CD4-positive, alpha-beta T cell treated with Interleukin-12 subunit alpha and Interleukin-12 subunit beta, for 1 hour (primary cell): ENCODE measurements at places on chromosomes 7 and 10.

DNA sequence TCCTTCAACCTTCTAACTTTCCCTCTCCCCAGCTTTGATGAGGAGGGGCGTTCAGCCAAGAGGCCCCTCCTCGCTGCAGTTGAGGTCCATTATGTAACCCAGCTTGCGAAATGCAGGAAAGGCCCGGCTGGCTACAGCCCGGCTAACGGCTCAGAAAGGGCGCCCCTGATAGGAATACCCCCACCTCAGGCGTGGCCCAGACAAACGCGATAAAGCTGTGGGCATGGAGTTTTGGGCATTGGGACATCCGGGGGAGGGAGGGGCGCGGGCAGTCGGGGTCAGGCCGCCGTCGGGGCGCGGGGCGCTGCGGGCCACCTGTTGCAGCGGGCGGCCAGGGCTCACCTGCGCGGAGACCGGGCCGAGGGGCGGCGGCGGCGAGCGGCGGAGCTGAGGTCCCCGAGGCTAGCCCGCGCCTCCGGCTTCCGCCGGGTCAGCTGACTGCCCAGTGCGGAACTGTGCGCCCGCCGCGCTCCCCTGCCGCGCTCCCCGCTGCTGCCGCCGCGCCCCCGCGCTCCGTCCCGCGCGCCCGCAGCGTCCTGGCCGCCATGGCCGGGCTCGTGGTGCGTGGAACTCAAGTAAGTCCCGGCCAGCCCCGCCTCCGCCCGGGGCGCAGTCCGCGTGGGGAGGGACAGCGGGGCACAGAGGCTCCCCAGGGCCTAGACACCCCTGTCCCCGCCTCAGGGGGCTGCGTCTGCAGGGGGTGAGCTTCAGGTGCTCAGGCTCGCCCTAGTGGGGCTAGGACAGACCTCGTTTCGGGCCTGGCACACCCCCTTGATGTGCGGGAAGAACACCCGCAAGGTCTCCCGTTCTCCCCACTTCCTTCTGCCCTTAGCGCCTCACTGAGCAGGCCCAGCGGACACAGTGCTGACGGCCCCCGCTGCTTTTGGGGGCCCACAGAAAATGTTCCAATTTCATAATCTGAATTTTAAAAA lies at the start of gene LRMDA:
Gene LRMDA, plus strand, starts transcription at position 445 of the 932 bp plus-strand sequence.
- no peak for DNase-seq

DNA sequence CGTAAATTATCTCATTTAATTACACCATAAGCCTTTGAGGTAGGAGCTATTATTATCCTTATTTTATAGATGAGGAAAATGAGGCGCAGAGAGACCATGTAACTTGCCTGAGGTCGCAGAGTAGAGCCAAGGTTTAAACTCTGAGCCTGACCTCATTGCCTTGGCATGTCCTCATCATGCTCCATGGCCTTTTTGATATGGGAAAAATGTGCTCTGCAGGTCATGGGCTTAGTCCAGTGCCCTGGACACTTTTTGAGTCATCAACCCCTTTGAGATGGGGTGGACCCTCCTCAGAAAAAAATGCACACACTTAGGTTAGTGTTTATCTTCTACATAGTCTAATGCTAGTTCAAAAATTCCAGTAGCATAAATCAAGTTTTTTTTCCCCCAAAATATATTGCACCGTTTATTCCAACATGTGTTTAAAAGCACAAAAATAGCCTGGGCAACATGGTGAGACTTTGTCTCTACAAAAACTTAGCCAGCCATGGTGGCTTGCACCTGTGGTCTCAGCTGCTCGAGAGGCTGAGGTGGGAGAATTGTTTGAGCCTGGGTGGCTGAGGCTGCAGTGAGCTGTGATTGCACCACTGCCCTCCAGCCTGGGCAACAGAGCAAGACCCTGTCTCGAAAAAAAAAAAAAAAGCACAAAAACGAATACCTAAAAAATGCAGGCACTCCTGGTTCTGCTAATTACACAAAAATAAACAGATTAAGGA lies 28.6 kb upstream of the TMEM178B start:
- no peak for DNase-seq

GRCh38 chr7:137282043-137282442 lies 61.5 kb downstream of the PTN start:
- no peak for DNase-seq

- DNase-seq = no peak
These were observed 672.7 kb upstream of the FOXK1 start for GRCh38 chr7:4009211-4010060.

- no peak for DNase-seq
These were observed 51.0 kb upstream of the ELN start for GRCh38 chr7:73976761-73977618.

- DNase-seq = no peak
These were observed 891.9 kb upstream of the MBL2 start for GRCh38 chr10:53664282-53665019.

DNA sequence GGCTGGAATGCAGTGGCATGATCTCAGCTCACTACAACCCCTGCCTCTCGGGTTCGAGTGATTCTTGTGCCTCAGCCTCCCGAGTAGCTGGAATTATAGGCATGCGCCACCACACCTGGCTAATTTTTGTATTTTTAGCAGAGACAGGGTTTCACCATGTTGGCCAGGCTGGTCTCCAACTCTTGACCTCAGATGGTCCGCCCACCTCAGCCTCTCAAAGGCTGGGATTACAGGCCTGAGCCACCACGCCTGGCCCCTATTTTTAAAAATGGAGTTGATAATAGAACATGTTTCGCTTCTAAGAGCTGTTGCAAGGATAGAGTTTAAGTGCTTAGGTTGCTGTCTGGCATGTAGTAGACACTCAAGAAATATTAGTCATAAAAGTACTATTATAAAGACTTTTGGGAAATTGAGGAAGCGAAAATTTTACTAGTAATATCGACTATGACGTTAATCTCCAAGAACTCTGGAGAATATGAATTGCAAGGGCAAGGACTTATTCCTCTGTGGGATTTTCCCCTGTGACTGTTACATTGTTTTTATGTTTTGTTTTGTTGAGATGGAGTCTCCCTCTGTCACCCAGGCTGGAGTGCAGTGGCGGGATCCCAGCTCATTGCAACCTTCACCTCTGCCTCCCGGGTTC lies 7.9 kb downstream of the GTF2I start:
- DNase-seq = no peak

- no peak for DNase-seq
These were observed 8.7 kb upstream of the POLD2 start for GRCh38 chr7:44132039-44132438.

- no peak for DNase-seq
These were observed 163.7 kb downstream of the MACC1 start for GRCh38 chr7:20053334-20054104.

DNA sequence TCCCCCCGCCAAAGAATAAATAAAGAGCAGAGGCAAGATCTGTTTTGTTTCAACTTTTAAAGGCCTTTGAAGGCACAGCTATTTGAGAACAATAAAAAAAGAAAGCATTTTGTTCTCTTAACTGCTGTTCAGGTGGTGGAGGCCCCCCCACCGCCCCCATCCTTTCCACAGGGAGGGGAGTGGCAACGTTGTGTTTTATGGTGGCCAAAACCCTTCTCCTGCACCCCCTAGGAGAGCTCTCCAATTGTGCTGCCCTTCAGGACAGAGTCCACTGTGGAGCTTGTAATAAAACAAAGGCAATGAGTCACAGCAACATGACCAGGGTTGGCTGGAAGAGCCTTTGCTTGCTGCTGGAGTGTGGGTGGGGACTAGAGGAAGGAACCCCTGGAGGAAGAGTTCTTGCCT lies 987.9 kb downstream of the KCNMA1 start:
- no peak for DNase-seq

- DNase-seq = no peak
These were observed 643.6 kb downstream of the SORCS3 start for GRCh38 chr10:105284476-105285215.

- DNase-seq = no peak
These were observed 33.0 kb upstream of the AGR3 start for GRCh38 chr7:16914771-16915170.

DNA sequence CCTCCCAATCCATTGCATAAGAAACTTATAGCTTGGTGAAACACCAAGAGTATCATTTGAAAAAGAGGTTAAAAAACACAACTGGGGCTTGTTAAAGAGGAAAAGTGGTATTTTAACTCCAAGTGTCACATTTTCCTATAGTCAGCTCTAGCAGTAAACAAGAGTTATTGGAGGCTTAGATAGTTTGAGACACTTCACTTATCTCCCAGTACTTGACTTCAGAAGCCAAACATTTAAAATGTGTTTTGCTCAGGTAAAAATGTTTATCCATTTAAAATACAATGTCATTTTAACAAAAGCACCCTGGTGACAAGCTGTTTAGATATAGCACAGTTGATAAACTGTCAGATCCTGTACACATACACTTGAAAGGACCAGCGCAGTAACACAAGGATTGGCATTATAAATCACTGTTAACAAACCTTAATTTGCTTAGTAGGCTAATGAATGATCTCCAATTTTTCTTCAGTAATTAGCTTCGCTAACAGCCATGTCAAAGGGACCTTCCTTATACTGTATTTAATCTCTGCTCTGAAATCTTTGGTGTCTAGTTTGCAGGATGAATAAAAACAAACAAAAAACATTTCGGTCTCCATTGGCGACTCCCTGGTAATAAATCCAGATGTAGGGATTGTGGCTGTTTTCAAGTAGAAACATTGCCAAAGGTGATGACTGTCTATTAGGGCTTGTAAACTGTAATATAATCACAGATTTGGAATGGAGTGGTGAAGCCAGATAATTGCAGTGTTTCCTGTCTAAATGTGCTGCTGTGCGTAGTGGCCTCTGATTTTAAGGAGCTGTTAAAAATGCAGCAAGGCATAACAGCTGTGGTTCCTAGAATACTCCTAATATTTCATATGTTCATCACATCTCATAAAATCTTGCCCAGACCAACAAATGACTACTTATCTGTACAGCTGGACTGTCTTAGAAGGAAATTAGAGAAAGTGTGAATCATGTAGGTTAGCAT lies 545.1 kb downstream of the AUTS2 start:
- DNase-seq = no peak

DNA sequence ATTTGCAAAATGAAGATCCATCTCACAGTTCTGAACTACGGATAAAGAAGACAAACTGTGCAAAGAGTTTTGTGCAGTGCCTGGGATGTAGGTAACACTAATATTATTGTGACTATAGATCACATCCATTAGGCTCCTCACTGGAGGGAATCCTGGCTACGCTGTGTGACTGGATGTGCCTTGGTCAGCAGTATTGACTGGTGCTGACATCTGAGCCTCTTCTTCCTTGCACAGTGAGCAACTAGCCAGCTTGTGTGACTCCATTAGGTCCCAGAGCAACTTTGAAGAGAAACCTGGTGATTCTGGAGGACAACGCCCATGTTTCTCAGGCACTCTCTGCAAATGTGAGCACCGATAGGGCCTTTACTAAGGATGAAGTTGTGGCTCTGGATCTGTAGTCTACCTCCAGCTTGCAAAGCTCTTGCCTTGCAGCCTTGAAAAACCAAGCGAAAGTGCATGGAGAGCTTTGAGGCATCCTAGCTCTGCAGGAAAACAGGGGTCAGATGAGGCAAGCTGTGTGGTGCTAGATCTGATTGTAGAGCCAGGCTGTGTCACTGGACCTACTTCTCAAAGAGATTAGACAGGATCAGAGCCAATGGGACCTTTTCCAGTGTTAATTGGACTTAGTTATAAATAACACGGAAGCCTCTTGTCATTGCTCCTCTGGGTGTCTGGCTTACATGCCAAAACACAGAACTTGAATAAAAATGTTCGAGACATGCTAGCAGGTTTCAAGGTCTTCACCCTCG lies 303.6 kb upstream of the LYZL1 start:
- no peak for DNase-seq

DNA sequence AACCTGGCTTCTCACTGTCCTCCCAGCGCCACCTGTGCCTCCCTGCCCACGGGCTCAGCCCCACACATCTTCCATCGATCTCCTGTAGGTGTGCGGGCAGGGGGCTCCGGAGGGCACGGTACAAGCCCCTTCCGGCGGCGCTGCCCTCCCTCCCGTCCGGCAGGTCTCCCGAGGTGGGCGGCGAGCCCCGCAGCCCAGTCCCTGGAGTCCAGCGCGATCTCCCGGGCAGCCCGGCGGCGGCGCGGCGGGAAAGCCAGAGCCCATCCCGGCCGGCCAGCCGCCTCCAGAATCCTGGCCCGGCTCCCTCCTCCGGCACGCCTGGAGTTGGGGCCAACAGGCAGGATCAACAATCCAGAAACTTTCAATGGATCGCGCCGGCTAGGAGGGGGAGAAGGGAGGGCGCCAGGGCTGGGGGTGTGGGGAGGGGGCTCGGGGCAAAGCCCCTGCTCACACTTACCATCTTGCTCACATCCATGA lies 100.1 kb downstream of the HIP1 start:
- DNase-seq = no peak

- DNase-seq = no peak
These were observed 31.9 kb downstream of the SCRN1 start for GRCh38 chr7:29957521-29958310.

GRCh38 chr10:36670621-36671402 lies 454.6 kb upstream of the ANKRD30A start:
- no peak for DNase-seq

- DNase-seq = no peak
These were observed 29.6 kb upstream of the AKR1C3 start for GRCh38 chr10:5064656-5065055.

GRCh38 chr10:8375137-8375536 lies 320.6 kb downstream of the GATA3 start:
- no peak for DNase-seq

GRCh38 chr7:138895679-138896078 lies 85.5 kb downstream of the KIAA1549 start:
- DNase-seq = no peak

DNA sequence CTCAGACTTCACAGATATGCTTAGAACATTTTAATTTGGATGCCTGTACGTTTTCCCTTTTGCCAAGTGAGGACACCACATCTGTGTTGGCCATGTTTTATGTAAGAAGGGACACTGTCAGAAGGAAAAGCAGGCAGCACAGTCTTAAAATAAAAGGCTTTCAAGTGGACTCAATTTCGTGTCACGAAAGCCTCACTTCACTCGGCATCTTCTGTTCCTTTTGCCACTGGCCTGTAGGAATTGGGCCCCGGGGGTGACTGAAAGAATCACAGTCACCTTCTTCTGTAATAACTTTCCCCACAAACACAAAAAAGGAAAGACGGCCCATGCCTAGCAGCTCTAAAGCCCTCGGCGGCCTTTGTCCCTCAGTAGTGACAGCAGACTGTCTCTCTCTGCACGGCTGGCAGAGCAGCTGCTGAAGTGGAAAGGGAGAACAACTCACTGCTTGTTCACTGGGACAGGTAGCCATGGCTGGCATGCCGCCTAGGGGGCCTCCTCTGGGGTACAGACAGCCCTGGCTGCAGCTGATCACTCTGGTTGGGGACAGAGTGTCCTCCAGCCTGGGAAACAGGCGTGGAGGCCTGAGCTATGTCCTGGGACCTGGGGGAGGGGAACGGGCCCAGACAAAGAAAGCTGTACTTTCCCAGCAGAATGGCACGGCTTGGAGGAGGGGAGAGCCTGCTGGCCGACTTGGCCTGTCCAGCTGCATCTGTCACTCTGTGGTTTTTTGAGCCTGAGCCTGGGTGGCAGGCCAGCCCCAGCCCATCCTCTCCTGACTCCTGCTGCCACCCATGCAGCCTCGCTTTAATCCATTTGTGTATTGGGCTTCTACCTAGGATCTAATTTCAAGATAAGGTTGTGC lies 4.4 kb downstream of the RASSF4 start:
- DNase-seq = no peak

GRCh38 chr10:1320739-1321320 lies 264.6 kb downstream of the WDR37 start:
- no peak for DNase-seq
